ENCODE measurements at places on chromosomes 2 and 18. TPM values are rescaled to one million over a fixed set of nuclear protein-coding genes. Genes with fewer than 3 reads are reported as not detected.

Gene C1GALT1C1L
- total RNA-seq: under 0.01 TPM

Gene BCL11A
- 14.9 TPM for total RNA-seq

Gene IL1B
- 257 TPM for total RNA-seq

Gene TSPYL6
- total RNA-seq: not detected

Gene CNDP1
- total RNA-seq: not detected

Gene TNFRSF11A
- total RNA-seq: 0.34 TPM

Gene VWA3B
- 0.07 TPM for total RNA-seq

Gene GKN1
- total RNA-seq: not detected

All from nasal cavity respiratory epithelium epithelial cell of viscerocranial mucosa (primary cell).